ENCODE measurements at places on chromosomes 7 and 10. TPM values are rescaled to one million over a fixed set of nuclear protein-coding genes. Genes with fewer than 3 reads are reported as not detected.

- no peak for DNase-seq
These were observed 16.1 kb downstream of the ST7 start for GRCh38 chr7:116969371-116969902.

- DNase-seq: no peak
These were observed 38.1 kb upstream of the R3HCC1L start for GRCh38 chr10:98096316-98096715.

GRCh38 chr10:100340948-100341847, 5.8 kb upstream of the SCD start:
- no peak for DNase-seq

- no peak for DNase-seq
These were observed 188.8 kb downstream of the ZNF438 start for GRCh38 chr10:30842894-30843293.

GRCh38 chr7:91355695-91356435, 91.6 kb downstream of the FZD1 start:
- DNase-seq: no peak

- DNase-seq: no peak
These were observed 30.5 kb upstream of the SRGN start for GRCh38 chr10:69057261-69057950.

DNA sequence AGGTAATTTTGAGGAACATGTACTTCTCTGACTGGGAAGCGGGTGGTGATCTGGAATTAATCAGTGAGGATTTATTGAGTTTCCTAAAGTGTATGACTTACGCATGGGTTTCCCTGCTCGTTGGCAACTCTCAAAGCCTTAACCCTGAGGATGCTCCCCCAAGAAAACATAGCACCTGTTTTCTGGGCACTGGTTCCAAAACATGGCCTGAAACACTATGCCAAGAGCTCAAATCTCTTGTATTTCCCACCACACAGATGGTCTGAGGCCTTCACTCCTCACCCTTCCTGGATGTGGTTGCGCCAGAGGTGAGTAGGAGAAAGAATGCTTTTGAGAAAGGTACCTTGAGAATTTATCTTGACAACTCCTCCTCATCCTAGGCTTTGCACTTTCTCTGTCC, 250.4 kb downstream of the FZD1 start:
- DNase-seq: no peak

DNA sequence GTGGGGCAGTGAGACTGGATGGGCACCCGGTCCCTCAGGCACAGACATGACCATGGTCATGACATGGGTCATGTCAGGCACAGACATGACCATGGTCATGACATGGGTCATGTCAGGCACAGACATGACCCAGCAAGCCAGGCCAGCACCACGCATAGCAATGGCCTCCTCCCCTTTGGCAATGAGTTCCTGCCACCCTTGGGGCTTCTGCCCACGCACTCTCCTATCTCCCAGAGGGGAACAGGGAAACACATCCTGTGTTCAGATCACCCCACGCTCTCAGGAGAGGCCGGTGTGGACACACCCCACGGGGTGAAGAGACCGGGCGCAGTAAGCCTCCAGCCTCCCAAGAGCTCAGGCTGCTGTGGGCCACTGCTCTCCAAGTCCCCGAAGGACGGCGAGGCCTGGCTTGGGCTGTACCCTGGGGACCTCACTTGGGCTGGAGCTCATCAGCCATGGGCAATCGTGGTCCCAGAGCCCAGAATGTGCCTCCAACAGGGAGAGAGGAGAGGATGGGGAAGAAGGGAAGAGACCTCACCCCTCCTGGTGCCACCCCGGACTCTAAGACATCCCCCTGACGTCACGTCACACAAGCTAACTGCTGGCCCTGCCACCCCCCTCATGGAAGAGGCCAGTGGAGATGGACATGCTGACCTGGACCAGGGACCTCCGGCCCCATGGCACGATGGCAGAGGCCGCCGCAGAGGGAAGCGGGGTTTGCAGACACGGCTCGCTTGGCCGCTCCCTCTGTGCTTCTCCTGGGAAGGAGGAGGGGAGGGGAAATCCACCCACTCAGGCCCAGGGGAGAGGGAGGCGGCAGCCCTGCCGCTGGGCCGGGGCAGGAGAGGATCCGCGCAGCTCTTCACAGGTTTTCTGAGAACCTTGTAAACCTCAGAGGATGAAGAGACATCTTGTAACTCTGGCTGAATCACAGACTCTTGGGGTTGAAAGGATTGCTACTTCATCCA, 269.6 kb downstream of the ELFN1 start:
- no peak for DNase-seq

- no peak for DNase-seq
These were observed 94.3 kb upstream of the PDE1C start for GRCh38 chr7:32164341-32164996.

DNA sequence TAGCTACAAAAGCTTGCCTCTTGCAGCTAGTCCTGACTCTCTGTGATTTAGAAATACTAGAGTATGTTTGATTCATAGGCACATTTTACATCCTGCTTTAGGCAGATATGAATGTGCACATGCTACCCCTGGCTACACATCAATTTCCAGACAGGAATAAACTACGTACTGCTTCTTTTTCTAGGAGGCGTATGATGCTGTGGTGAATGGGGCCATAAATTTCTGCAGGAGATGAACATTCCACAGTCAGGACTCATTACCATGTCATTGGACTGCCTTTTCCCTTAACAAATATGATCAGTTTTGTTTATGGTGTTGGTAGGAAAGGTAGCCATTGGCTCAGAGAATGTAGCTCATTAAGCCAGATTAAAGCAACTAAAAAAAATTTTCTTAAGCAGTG, 50.1 kb upstream of the IFRD1 start:
- no peak for DNase-seq

GRCh38 chr7:19111474-19112273, 5.8 kb downstream of the TWIST1 start:
- DNase-seq: no peak

DNA sequence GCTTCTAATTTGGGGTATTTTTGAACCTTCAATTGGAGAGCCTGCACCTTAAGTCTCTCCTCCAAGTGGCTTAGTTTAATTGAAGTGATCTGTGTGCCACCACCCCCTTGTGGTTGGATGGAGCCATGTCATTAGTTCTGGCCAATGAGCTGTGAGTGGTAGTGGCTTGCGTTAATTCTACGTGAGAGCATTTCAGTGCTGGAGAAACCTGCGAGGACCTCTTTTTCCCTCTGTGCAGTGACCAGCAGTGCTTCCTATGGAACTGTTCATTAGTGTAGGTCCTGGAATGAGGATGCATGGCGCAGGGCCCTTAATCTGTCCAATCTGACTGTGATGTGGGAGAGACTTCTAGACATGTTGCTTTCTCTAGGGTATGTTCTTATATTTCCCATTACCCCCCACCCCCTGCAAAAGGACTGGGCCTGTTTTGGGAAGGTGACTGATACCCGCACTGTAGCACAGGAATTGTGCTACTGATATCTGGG, 3.8 kb downstream of the HILPDA start:
- no peak for DNase-seq

DNA sequence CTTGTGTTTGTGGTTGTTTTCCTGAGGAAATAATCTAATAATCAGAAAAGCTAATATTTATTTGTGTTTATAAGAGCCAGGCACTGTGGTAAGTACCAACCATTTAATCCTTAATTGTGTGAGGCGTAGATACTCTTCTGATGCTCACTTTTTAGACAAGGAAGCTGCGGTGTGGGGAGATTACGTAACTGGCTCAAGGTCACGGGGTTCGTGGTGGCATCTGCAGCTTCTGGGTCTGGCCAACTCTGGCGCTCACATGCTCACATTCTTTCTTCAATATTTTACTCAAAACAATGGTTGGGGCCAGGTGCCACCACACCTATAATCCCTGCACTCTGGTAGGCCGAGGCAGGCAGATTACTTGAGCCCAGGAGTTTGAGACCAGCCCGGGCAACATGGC, 77.6 kb downstream of the RALA start:
- no peak for DNase-seq

DNA sequence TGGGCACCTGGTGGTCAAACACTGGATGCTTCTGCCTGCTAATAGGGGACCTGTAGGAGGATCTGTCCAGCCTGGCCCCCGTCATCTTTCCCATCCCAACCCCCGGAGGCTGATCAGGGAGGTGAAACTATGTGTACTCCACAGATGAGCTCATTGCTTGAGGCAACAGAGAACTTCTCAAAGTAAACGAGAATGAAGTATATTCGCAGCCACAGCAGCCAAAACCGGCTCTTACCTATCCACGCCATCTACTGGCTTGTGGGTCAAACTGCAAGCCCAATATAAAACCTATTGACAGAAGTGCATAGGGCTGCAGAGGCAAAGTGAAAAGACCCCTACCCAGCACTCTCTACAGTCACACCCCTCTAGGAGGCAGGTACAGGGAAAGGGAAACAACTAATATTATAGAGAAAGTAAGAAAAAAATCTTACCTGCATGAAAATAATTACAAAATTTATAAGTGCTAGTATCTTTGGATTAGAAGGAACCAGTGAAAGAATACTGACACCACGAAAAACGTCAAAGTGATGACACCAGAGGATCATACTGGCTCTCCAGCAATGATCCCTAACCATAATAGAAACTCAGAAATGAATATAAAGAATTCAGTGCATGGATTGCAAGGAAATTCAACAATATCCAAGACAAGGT, 973.5 kb downstream of the ANKRD7 start:
- DNase-seq: no peak

Gene AKR1C4
- not detected for total RNA-seq

Gene CEP55
- 3.2 TPM for total RNA-seq

Gene CRHR2
- total RNA-seq: not detected

Gene CUX1
- total RNA-seq: 65.3 TPM

Gene HYAL4
- 0.49 TPM for total RNA-seq

Gene CYP26C1
- not detected for total RNA-seq

Gene RBM20
- total RNA-seq: 5.2 TPM

Measured in vagina (tissue), 2 donors.